ENCODE measurements at places on chromosomes 3 and 15.

DNA sequence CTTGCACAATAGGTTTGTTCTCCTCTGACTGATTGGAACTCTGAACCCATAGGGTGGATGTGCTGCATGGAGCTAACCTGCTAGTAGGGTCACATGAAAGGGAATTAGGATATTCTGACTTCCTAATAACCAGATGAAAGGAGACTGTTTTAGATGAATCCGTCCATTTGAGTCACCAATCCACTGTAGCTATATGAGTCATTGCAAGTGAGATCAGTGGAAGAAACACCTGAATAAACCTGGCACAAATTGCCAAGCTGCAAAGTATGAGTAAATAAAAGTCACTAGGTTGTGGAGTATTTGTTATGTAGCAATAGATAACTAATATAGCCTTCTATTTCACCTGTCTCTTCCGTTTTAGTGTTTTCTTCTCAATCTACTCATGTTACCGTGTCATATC is 584.4 kb downstream of the PDCD6IP start:
- no peak for DNase-seq

- DNase-seq, result no peak
Measured at GRCh38 chr15:75713338-75713895, 769 bp upstream of the CSPG4 start.

DNA sequence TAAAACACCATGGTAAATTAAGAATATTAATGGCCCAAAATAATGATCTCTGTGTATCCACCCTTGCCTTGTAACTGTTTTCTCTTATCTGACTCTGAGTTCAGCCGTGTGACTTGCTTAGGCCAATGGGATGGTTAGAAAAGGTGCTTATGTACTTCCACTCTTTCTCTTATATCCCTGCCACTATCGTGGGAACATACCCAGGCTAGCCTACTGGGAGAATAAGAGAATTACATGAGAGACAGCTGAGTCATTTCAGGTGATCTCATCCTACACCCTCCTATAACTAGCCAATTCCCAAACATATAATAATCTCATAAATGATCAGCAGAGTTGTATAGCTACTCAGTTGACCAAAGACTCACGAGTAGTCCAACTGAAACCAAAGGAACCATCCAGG is 98.3 kb upstream of the ABI3BP start:
- DNase-seq, result no peak

DNA sequence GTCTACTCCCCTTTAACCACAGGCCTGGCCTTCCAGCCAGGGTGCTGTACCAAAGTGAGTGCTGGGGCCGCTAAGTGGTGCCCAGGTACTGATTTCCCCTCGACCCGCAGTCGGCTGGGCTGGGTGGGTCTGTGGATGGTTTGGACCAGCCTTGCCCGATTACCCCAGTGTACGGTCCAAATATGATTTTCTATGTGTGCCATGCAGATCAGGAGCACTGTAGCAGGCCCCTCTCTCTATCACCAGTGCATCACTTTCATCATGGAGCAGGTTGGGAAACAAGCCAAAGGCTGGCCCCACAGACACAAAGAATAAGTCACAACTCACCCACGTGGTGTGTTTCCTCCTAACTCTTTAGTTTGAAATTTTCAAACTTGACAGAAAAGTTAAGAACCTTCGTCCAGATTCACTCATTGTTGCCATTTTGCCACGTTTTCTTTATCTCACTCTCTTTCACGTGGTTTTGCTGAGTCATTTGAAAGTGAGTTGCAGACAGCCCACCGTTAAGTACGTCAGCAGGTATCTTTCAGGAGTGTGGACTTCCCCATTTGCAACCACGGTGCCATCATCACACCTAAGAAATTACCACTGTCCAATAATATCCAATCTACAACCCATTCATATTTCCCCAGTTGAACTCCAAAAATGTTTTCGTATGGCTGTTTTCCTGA is 37.0 kb downstream of the ZNF710 start:
- DNase-seq, result peak; percentile 59

DNA sequence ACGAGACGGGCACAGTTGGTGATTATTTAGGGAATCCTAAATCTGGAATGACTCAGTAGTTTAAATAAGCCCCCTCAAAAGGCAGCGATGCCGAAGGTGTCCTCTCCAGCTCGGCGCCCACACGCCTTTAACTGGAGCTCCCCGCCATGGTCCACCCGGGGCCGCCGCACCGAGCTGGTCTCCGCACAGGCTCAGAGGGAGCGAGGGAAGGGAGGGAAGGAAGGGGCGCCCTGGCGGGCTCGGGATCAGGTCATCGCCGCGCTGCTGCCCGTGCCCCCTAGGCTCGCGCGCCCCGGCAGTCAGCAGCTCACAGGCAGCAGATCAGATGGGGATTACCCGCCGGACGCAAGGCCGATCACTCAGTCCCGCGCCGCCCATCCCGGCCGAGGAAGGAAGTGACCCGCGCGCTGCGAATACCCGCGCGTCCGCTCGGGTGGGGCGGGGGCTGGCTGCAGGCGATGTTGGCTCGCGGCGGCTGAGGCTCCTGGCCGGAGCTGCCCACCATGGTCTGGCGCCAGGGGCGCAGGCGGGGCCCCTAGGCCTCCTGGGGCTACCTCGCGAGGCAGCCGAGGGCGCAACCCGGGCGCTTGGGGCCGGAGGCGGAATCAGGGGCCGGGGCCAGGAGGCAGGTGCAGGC is 318.0 kb downstream of the FGF12 start:
- DNase-seq, result no peak

DNA sequence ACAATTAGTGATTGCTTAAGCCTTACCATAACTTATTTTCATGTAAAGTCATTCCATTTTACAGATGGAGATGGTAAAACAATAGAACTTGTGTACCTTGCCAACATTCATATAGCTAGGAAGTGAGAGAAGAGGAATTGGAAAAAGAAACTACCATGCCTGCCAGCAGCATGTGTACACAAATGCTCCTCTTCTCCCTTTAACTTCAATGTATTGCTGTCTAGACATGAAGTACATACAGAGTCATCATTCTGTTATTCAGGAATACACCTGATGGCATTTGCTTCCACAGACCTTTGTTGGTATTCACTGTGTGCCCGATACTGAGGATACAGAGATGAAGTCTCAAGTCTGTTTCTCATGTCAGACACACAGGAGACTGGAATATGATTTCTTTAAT is 7.1 kb upstream of the TMEM207 start:
- DNase-seq, result no peak

Data from activated CD4-positive, alpha-beta T cell treated with anti-CD3 and anti-CD28 coated beads, Interleukin-2, amount 50 U/mL, for 48 hours (primary cell).